K562 (cell line): ENCODE measurements at places on chromosomes 7 and 10. TPM values are rescaled to one million over a fixed set of nuclear protein-coding genes. Genes with fewer than 3 reads are reported as not detected.

APBB1IP gene
- total RNA-seq = 0.11 and 0.22 TPM in 2 replicates

KLF14 gene
- not detected in 2 replicates for total RNA-seq

OR2A12 gene
- not detected in 2 replicates for total RNA-seq

SUFU gene
- 6.3 and 6.8 TPM in 2 replicates for total RNA-seq

HOXA2 gene
- not detected in 2 replicates for total RNA-seq

HBP1 gene
- 22.9 and 27.0 TPM in 2 replicates for total RNA-seq

HOXA5 gene
- not detected in 2 replicates for total RNA-seq

SORCS1 gene
- total RNA-seq = 2.7 TPM in 2 replicates

AGR3 gene
- not detected in 2 replicates for total RNA-seq

VTI1A gene
- 20.4 and 21.2 TPM in 2 replicates for total RNA-seq

HGF gene
- 0.02 and 0.11 TPM in 2 replicates for total RNA-seq

GPR146 gene
- 1.9 and 2.6 TPM in 2 replicates for total RNA-seq

ECD gene
- total RNA-seq = 44.9 and 48.8 TPM in 2 replicates

FAM180A gene
- total RNA-seq = not detected in 2 replicates

CALHM3 gene
- not detected in 2 replicates for total RNA-seq

- no peaks in the 10 kb centered on the region for H3K36me3 ChIP-seq
- H3K4me3 ChIP-seq = no peak overlapping the region
- no peak overlapping the region for H3K27ac ChIP-seq
- H3K27me3 ChIP-seq = no peaks in the 10 kb centered on the region
- DNase-seq = no peak
- peaks cover 2% of the 10 kb centered on the region; the same call in 2 of the 3 replicates for H3K4me1 ChIP-seq
These were observed 16.9 kb downstream of the VENTX start for GRCh38 chr10:133254421-133255120.

DNA sequence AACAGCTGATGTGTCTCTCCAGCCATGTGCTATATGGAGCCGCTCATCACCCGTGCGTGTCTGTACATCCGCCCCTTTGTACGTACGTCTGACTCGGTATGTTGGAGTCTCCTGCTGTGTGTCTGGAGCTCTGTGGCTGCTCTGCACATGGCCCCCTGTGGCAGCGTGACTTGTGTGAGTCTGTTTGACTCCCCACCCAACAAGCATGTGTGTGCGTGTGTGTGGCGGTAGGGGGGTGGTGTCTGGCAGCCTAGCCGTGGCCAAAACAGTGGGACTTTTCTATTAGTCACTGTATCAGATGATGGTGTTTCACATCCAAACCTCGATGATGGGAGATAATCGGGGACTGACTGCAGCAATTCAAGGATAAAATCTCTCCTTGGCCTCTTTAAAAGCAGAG, 94.1 kb downstream of the COL13A1 start:
- no peaks in the 10 kb centered on the region for H3K36me3 ChIP-seq
- peaks cover 29% of the 10 kb centered on the region for H3K27me3 ChIP-seq
- H3K4me3 ChIP-seq = no peak overlapping the region
- H3K4me1 ChIP-seq = no peaks in the 10 kb centered on the region; the same call in 1 of the 3 replicates
- no peak for DNase-seq

DNA sequence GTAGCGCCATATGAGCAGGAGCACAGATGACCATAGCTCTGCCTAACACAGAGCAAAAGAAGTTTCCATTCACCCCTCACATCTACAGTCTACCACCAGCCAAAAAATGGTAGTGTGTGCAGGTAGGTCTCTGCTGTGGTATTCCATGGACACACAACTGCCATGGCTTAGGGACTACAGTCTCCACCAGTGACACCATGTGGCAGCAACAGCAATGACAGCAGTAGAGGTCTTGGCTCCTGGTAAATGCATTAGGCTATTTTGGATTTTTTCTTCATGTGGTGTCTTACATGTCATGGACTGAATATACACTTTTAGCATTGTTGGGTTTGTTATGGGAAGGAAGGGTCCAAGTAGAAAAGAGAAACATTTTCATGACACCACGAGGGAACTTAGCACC, 70.1 kb upstream of the CABCOCO1 start:
- H3K36me3 ChIP-seq = no peaks in the 10 kb centered on the region
- H3K27me3 ChIP-seq = no peaks in the 10 kb centered on the region
- peaks cover 12% of the 10 kb centered on the region for H3K4me1 ChIP-seq
- no peak overlapping the region for H3K4me3 ChIP-seq
- peak; percentile 21 for DNase-seq

DNA sequence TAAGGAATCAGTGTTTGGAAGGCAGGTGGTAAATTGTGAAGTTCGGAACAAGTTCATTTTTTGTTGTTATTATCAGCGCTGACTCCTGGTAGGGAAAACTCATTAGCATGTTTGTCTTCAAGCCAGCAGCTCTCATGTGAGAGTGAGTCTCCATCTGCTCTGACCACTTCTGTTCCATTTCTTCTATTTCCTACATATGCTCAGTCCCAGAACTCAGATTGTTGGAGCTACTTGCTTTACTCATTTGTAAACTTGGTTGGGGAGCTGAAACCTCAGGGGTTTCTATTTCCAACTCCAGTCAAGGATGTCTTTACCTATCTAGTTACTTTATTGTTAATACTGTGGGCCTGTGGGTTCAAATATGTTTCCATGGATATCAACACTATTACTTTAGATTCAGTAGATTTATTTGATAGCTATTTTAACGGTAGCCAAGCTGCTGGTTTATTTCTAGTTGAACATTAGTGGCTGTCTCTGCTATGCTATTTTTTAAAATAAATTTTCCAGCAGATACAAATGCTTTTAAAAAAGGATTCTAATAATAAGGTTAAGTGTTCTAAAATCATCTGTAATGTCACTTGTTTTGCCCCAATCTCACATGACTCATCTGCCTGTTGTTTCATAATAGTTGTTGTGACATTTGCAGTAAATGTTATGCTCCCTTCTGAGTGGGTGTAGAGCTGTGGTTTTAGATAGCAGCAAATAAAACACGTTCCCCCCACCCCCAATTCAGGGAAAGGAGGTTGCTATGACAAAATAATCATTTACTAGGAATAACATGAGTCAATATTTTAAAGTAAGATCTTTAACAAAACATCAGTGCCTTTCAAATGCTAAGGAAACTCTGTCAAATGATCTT, 143.3 kb downstream of the HDAC9 start:
- H3K4me3 ChIP-seq = no peak overlapping the region
- no peak for DNase-seq
- no peaks in the 10 kb centered on the region for H3K4me1 ChIP-seq

DNA sequence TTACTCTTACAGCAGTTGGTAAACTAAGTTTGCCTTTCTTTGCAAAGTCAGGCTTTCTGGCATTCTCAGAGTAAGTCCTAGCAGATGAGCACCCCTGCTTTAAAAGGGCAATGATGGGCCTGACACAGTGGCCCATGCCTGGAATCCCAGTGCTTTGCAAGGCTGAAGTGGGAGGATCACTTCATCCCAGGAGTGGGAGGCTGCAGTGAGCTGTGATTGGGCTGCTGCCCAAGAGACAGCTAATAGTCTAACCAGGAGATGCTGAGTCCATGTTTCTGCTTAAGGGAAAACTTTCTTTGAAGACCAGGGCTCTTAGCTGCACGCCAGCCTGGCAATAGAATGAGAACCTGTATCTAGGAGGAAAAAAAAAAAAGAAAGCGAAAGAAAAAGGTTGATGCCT, 100.2 kb upstream of the MPP7 start:
- no peak overlapping the region for H3K4me3 ChIP-seq
- H3K4me1 ChIP-seq = no peaks in the 10 kb centered on the region
- no peaks in the 10 kb centered on the region for H3K36me3 ChIP-seq
- DNase-seq = no peak

GRCh38 chr7:12637819-12638592, 49.4 kb upstream of the ARL4A start:
- DNase-seq = peak; percentile 23
- no peaks in the 10 kb centered on the region for H3K4me1 ChIP-seq
- peak overlapping the region; percentile 6; the same call in 1 of the 3 replicates for H3K27ac ChIP-seq
- H3K4me3 ChIP-seq = no peak overlapping the region

- no peak overlapping the region for H3K4me3 ChIP-seq
- no peak for DNase-seq
- H3K27ac ChIP-seq = no peak overlapping the region
- no peaks in the 10 kb centered on the region for H3K27me3 ChIP-seq
- no peaks in the 10 kb centered on the region for H3K4me1 ChIP-seq
- H3K36me3 ChIP-seq = no peaks in the 10 kb centered on the region
These were observed 82.5 kb downstream of the RNLS start for GRCh38 chr10:88500656-88501055.

- no peak overlapping the region for H3K4me3 ChIP-seq
- DNase-seq = no peak
- no peaks in the 10 kb centered on the region for H3K4me1 ChIP-seq
- H3K27me3 ChIP-seq = no peaks in the 10 kb centered on the region
- H3K27ac ChIP-seq = no peak overlapping the region
- no peaks in the 10 kb centered on the region for H3K36me3 ChIP-seq
These were observed 21.6 kb upstream of the PDCD4 start for GRCh38 chr10:110850099-110850498.

DNA sequence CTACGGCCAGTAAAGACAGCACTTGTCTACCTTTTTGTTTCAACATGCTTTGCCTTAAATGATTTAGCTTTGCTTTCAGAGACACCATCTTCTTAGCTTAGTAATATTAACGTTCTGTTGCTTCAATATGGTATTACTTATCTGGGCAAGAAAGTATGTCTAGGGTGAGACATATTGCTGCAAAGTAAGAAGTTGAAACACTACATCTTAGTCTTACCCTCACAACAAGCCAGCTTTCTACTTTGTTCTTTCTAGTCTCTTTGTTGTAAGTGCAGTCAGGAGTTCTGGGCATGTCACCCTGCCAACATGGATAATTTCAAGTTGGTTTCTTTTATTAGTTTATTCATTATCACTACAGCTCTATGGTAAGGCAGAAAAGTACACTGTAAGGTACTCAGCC, 122.7 kb upstream of the DNAJB12 start:
- no peaks in the 10 kb centered on the region for H3K27me3 ChIP-seq
- H3K36me3 ChIP-seq = peaks cover 23% of the 10 kb centered on the region; the same call in 2 of the 3 replicates
- no peak overlapping the region for H3K4me3 ChIP-seq
- DNase-seq = no peak

DNA sequence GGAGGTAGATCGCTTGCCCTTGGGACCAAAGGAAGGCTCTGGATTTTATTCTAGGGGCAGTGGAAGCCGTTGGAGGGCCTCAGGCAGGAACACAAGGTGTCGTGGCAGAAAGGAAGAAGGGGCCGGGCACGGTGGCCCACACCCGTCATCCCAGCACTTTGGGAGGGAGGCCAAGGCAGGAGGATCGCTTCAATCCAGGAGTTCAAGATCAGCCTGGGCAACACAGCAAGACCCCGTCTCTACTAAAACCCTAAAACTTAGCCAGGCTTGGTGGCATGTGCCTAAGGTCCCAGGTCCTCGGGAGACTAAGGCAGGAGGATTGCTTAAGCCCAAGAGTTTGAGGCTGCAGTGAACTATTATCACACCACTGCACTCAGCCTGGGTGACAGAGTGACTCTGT, 5.2 kb upstream of the PDGFA start:
- H3K4me3 ChIP-seq = no peak overlapping the region
- H3K27ac ChIP-seq = no peak overlapping the region
- peaks cover 9% of the 10 kb centered on the region for H3K4me1 ChIP-seq
- no peak for DNase-seq
- H3K27me3 ChIP-seq = peaks cover 12% of the 10 kb centered on the region; the same call in 1 of the 2 replicates

DNA sequence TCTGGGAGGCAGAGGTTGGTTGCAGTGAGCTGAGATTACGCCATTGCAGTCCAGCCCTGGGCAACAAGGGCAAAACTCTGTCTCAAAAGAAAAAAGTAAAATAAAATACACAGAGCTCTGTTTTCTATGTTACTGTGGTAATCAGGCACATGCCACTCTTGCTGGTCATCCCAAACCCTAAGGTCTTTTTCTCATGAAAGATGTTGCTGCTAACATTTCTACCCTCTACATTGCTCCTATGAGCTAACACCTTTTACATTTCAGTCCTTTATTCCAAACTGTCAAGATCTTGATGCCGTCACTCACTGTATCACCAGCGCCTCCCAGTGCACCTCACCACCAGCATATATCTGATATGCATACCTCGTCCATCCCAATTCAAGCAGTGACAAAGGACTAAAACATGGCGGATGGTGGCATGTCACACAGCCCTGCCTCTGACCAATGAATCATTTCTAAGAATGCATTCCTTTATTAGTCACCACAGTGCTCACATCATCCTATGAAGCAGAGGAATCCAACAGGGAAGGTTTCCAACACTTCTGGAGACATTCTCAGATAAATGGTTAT, 4.3 kb downstream of the DAGLB start:
- H3K4me3 ChIP-seq = no peak overlapping the region
- DNase-seq = no peak
- H3K27me3 ChIP-seq = no peaks in the 10 kb centered on the region
- H3K27ac ChIP-seq = no peak overlapping the region

DNA sequence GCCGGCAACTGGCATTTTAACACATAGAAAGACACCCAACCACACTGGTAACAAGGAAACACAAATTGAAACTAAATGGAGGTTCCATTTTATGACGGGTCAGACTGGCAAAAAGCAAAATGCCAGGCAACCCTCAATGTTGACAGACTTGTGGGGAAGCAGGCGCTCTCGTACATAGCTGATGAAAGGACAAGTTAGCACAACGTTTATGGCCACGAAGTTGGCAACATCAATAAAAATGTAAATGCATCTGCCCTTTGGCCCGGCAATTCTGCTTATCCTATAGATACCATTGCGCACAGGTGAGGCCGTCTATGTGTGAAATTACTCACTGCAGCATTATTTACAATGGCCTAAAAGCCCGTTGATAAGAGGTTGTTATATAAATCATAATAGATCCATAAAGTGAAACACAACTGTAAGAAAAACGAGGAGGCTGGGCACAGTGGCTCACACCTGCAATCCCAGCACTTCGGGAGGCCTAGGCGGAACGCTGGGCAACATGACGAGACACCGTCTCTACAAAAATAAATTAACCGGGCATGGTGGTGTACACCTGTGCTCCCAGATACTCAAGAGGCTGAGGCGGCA, 39.8 kb downstream of the FOXL3 start:
- DNase-seq = no peak
- H3K27me3 ChIP-seq = peaks cover 51% of the 10 kb centered on the region
- H3K36me3 ChIP-seq = no peaks in the 10 kb centered on the region
- no peak overlapping the region for H3K27ac ChIP-seq
- H3K4me1 ChIP-seq = peaks cover 13% of the 10 kb centered on the region

DNA sequence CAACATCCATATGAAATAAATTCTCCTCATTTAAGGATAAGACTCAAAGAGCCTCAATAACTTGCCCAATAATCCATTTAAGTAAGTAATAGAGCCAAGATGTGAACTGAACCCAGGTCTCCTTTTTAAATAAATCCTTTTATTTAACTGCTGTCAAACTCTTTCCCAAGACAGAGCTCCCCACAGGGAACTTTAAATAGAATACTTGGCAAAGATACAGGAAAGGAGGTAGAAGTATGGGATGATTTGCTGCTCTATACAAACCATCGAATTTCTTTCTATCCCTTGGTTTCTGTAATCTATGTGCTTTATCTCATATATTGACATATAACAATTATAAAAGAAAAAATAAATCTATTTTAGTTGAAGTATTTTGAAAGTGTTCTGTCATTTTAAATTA, 295.9 kb downstream of the CSTF2T start:
- DNase-seq = no peak
- no peak overlapping the region for H3K27ac ChIP-seq
- no peaks in the 10 kb centered on the region for H3K27me3 ChIP-seq
- H3K4me1 ChIP-seq = no peaks in the 10 kb centered on the region
